ENCODE measurements at places on chromosomes 13 and 19. TPM values are rescaled to one million over a fixed set of nuclear protein-coding genes. Genes with fewer than 3 reads are reported as not detected.

Gene SYNGR4
- total RNA-seq = not detected

DNA sequence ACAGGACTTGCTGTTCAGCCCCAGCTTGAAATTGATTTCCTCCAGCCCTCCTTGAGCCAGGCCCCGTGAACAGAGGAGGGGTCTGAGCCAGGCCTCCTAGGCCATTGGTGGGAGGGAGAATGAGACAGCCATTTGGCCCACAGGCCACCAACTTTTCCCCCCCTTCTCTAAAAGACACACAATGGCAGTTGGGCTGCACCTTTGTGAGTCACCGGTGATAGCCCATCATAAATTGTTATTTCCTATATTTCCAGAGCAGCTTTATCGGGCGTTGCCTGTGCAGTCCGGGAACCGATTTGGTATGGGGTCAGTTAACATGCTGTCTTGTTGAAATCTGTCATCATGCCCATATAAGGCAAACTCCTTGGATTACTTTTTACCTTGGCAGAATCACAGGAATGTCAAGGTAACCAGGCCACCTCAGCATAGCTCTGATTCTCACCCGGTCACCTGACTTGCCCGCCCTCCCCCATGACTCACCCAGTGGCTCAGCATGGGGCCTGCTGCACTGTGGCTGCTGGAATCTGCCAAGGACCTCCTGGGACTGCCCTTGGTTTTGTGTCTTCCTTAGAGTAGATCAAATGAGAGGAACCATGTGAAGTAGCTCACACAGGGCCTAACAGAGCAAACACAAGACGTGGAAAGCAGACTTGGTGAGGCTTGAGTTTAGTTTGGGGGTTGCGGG, 36.1 kb downstream of the ACTN4 start:
- H3K36me3 ChIP-seq = peaks cover 53% of the 10 kb centered on the region
- H3K27ac ChIP-seq = peak overlapping the region; percentile 85
- DNase-seq = peak; percentile 55

DNA sequence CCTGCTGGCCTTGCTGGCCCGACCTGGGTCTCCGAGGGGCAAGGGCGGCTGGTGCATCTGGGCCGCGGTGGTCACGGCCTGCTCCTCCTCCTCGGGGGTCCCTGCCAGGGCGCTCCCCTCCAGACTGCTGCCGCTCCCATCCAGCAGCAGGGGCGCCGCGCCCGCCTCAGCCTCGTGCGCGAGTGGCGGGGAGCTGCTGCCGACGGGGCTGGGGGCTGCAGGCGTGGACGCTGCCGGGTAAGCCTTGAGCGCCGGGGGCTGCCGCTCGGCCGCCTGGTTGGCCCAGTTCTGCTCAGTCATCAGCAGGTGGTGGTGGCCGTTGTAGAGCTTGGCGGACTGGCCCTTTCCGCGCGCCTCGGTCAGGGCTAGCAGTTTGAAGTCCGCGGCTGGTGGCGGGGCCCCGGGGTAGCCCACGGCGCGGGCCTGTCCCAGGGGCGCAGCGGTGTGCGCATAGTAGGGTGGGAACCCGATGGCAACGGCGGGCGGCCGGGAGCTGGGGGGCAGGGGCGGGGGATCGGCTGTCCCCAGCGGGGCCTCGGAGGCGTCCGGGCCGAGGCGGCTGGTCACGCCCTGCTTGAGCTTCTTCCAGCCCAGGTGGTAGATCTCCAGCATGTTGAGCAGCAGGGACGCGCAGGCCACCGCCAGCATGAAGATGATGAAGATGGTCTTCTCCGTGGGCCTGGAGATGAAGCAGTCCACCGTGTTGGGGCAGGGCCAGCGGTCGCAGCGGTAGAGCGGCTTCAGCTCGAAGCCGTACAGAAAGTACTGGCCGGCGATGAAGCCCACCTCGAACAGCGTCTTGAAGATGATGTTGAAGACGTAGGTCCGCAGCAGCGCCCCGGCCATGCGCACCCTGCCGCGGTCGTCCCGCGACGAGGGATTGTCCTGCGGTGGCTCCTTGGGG, 18.6 kb downstream of the GJA3 start:
- H3K36me3 ChIP-seq = no peaks in the 10 kb centered on the region
- no peak for DNase-seq
- H3K4me3 ChIP-seq = no peak overlapping the region
- peaks cover 46% of the 10 kb centered on the region for H3K27me3 ChIP-seq

DNA sequence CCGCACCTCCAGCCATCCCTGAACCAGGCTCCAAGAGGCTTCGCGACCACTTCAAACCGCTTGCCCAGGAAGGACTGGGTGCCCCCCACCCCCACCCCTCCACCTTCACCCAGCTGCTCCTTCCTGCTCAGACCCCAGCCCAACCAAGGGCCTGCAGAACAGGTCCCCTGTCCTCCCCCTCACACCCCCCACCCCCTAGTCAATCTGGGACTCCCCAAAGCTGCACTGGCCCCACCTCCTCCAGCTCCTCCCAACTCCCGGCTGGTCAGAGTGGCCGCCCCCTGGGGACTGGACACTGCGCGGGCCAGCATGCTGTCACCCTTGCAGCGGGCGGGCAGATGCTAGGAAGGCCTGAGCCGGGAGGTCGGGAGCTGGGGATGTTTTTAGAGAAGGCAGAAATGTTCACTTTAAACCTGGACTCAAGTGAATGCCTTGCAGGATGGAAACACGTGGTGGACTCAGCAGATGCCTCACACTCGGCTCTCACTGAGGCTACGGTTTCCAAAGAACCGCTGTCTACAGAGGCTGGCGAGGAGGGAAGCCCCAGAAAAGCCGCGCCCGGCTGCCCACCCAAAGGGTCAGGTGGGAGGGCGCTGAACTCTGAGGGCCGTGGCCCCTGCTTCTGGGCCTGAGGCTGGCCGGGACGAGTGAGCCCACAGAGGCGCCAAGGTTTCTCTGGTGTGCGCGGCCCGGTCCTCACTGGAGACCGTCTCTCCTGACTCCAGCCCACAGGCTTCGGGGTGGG, 8.0 kb downstream of the RPL36 start:
- H3K4me1 ChIP-seq = peaks cover 2% of the 10 kb centered on the region
- H3K27me3 ChIP-seq = no peaks in the 10 kb centered on the region

DNA sequence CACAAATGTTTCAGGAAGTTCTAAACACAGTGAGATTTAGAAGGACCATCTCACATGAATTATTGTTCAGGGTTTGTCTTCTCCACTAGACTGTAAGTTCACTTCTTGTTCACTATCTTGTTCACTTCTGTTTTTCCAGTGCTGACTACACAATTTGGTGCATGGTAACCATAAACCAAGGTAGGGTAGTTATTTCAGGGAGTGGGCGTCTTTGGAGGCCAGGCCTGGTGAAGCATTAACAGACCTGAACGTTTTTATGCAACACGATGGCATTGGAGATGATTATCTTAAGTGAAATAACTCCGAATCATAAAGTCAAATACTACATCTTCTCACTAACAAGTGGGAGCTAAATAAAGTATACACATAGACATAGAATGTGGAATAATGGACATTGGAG, 14.4 kb upstream of the OXGR1 start:
- H3K4me1 ChIP-seq = no peaks in the 10 kb centered on the region
- H3K4me3 ChIP-seq = no peak overlapping the region
- H3K27ac ChIP-seq = no peak overlapping the region
- no peak for DNase-seq
